Fibroblast of skin of right quadriceps (primary cell): ENCODE measurements at places on chromosomes 5 and 9.

GRCh38 chr9:6915635-6916034 lies 157.9 kb downstream of the KDM4C start:
- DNase-seq, result no peak

GRCh38 chr5:140546851-140547507 lies 483 bp upstream of the EIF4EBP3 start:
- DNase-seq, result no peak

- DNase-seq, result peak; percentile 3
Observed at GRCh38 chr9:117411547-117411946, 3.3 kb downstream of the ASTN2 start.

DNA sequence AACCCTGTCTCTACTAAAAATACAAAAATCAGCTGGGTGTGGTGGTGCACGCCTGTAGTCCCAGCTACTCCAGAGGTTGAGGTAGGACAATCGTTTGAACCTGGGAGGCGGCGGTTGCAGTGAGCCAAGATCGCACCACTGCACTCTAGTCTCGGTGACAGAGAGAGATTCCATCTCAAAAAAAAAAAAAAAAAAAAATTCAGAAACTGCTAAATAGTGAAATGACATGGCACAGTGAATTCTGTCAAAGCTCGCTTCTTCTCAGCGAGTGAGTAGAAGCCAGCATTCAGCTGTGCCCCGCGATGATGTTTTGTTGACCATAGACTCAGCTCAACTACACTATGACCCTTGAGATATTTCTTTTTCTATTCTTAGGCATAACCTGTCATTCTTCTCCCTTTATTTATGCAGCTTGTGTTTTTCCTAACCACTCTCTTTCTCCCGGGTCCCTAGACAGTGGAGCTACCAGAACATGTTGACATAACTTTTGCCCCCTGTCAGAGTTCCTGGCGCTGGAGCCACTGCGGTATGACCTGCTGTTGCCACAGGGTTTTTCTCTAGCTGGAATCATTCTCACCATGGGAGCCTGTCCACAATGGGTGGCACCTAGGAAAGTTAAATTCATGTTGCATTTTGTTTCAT lies 13.5 kb upstream of the IQGAP2 start:
- no peak for DNase-seq

GRCh38 chr5:107558823-107559375 lies 111.8 kb downstream of the EFNA5 start:
- DNase-seq, result no peak

DNA sequence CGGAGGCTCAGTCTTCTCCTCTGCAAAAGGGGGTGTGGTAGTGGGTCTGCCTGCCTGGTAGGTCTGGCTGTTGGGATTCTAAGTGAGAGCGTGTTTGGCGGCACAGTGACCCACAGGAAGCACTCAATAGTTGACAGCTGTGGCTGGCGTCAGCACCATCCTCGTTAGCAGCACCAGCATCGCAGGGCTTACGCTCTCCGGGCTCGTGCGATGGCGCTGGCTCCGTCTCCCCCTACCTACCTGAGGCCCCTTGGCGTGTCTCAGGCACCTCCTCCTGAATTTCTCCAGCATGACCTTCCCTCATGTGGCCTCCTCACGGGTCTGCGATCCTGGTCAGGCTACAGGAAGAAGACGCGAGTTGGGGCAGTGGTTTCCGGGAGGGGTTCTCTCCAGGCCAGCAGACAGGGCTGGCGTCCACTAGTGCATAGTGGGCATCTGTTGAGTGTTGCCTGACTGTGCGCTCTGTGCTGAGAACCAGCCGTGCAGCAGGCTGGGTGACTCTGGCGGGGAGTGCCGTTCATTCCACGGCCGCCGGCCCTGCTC lies 66.9 kb downstream of the HMCN2 start:
- DNase-seq, result no peak

- no peak for DNase-seq
Observed at GRCh38 chr9:75666856-75667554, 223.5 kb upstream of the PCSK5 start.

GRCh38 chr9:7123743-7124142 lies 366.0 kb downstream of the KDM4C start:
- no peak for DNase-seq

DNA sequence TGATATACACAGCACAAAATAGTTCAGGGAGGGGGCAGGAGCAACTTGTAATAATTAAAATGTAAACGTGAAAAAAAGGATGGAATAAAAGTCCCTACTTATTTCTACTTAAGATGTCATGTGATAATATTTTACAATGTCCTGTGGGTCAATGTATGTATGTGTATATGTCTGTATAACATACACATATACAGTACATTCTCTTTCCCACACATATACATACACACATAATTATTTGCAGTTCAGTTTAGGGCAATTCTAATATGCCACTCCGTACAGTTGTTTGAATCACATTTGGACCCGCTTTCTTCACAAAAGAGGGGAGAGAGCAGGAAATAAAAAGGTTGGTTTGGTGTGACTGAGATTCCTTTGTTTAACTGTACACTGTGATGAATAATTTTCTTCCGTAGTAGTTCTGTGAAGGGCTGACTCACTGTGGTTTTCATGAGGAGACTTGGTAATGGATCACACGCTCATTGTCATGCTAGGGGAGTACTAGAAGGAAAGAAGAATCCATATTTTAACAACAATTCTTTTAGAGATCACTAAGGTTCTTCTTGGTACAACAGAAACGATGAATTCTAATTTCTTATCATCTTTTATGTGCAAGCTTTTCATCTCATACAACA lies 26.2 kb upstream of the ACOT12 start:
- peak; percentile 92 for DNase-seq
